ENCODE measurements at places on chromosomes 11 and 22.

DNA sequence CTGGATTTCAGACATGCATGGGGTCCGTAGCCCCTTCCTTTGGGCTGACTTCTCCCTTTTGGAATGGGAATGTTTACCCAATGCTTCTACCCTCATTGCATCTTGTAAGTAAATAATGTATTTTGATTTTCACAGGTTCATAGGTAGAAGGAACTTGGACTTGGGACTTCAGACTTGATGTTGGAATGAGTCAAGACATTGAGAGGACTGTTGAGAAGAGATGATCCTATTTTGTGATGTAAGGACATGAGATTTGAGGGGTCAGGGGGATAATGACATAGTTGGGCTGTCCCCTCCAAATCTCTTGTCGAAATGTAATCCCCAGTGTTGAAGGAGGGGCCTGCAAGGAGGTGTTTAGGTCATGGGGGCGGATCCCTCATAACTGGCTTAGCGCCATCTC lies 933 bp upstream of the KRTAP5-10 start:
- DNase-seq: no peak

DNA sequence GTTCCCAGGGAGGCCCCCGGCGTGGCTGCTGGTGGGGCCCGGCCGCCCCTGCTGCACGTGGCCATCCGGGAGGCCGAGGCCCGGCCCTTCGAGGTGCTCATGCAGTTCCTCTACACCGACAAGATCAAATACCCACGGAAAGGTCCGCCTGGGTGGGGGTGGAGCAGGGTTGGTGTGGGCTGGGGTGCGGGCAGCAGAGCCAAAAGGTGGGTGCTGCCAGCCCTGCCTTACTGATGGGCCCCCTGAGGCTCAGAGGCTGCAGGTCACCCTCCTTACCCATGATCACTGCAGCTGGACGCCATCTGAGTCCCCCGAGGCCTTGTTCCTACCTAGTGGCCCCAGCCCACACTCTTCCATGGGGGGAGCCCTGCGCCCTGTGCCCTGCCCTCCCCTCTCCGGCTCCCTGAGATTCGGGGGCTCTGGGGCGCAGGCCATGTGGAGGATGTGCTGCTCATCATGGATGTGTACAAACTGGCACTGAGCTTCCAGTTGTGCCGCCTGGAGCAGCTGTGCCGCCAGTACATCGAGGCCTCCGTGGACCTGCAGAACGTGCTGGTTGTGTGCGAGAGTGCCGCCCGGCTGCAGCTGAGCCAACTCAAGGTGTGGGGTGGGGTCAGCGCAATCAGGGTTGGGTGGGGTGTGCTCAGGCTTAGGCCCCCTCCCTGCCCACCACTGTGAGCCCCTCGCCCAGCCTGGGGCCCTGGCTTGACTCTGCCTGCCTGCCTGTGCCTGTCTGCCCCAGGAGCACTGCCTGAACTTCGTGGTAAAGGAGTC lies 7.6 kb downstream of the THAP7 start:
- DNase-seq: no peak

DNA sequence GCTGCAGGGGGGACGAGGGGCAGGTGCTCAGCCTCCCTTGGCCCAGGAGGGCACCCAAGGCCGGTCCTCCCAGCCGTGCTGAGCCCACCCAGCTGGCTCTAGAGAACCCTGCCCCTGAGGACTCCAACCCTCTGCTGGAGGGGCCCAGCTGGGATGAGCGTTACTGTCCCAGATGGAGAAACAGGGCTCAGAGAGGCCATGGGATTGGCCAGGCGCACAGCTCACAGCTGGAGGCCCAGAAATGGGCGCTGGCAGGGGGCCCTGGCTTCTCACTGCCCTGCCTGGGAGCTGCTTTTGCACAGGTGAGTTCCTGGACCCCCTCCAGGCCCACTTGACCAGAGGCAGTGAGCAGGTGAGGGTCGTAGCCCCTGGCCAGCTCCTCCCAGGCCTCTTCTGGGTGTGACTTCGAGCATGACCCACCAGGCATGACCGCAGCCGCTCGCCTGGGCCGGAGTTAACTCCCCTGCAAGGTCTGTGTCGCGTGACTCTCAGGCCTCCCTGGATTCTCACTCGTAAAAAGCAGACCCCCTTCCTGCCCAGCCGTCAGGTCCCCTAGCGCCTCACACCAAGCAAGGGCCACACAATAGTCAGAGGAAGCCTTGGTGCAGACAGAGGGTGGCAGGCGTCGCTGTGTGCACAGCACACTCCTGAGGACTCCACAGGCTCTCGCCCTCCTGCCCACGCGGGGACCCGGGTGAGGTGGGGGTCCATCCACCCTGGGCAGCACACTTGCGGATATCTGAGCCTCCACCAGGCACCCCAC lies 19.7 kb upstream of the IL17REL start:
- no peak for DNase-seq

- no peak for DNase-seq
Observed at GRCh38 chr11:119337581-119338317, 2.9 kb downstream of the C1QTNF5 start.

DNA sequence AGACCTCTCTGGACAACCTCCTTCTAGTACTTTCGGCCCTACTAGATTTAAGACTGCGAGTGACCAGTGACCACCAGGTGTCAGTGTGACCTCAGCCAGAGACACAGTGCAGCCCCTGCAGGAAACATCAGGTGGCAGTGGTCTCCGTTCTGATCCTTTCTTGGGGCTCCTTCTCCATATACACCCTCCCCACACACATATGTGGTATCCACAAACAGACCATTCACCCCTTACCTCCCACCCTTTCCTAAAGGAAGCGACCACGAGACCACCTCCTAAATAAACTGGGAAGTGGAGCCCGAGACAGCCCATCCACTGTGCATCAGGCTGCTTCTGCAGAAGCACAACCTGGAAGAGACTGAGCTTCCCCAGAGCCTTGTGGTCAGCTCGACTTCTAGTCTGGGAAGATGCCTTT lies 38.5 kb upstream of the CYP2D6 start:
- peak; percentile 48 for DNase-seq

DNA sequence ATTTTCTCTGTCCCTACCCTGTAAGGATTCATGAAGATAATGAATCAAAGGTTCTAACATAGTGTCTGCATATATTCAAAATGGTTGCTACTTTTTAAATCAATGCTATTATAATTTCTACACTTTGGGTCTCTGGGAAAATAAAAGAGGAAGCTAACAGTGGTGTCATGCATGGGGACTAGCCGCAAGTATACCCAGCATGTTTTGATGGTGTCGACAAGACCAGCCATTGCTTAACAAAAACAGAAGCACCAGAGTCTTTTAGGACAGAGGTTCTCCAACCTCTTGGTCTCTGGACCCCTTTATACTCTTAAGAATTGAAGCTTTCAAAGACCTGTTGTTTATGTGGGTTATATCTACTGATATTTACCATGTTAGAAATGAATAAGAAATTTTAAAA lies 37.8 kb downstream of the RNF141 start:
- DNase-seq: no peak

GRCh38 chr11:108206171-108206570 lies 16.3 kb downstream of the NPAT start:
- no peak for DNase-seq
